CD4-positive, alpha-beta T cell treated with Interferon alpha-2 for 1 hour (primary cell): ENCODE measurements at places on chromosomes 5 and 9.

GRCh38 chr9:92439921-92440750, 15.9 kb upstream of the OMD start:
- DNase-seq = no peak

DNA sequence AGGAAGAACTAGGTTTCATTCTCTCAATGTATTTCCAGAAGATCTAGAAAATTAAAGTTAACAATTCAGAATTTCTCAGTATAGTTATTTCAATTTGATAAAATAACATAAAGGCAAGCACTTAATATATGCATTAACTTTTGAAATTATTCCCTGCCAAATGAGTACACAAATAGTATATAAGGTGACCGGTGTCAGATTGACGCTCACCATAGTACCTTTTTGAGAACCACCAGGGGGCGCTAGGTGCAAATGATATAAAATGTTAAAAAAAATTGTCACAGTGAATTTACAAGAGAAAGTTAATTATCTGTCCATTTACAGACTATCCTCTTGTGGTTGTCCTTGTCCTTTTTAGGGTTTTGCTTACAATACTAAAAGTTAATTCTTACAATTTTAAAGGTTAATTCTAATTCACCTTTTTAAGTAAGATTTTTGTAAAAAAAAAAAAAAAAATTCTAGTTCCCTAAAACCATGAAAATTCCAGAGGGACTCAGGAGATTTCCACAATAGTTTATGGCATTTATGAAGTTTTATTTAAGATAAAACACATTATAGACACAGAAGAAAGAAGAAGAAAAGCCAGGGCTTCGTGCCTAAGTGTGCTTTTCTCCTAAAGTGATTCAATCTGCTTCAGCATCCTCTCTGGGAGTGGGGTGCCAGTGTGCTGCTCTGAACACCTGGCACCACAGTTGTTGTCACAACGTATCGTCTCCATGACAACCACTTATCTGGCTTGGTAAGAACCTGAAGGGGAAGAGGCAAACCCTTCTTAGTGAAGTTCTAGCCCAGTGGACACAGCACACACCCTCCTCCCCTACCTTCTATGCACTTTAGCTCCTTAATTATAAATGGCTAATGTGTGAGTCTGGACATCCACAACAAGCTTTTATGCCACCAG, 1.7 kb downstream of the ADAMTS16 start:
- DNase-seq = peak; percentile 14

DNA sequence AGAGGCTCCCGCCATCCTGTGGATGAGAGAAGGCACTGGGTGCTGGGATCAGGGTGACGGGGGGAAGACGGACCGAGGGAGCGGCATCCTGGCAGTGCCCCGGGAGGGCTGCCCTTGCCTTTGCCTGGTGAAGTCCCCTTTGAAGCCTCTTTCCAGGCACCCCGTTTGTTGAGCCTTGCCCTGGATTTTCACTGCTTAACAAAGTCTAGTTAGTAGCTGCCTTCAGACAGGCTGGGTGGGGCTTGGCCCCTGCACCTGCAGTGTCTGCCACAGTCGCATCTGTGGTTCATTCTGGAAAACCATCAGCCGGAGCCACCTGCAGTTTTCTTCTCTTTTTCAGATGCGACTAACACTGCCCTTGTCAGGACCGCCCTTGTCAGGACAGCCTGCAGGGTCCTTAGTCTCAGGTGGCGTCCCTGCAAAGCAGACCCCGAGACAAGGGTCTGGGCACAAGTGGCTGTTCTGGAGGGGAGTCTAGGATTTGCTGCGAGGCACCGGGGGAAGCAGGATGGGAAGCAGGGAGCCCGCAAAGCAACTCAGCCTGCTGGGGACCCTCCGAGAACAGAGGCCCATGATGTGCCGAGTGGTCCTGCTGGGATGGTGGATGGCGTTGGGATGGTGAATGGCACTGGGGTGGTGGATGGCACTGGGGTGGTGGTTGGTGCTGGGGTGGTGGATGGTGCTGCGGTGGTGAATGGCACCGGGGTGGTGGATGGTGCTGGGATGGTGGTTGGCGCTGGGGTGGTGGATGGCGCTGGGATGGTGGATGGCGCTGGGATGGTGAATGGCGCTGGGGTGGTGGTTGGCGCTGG, 147.9 kb upstream of the COL5A1 start:
- no peak for DNase-seq

DNA sequence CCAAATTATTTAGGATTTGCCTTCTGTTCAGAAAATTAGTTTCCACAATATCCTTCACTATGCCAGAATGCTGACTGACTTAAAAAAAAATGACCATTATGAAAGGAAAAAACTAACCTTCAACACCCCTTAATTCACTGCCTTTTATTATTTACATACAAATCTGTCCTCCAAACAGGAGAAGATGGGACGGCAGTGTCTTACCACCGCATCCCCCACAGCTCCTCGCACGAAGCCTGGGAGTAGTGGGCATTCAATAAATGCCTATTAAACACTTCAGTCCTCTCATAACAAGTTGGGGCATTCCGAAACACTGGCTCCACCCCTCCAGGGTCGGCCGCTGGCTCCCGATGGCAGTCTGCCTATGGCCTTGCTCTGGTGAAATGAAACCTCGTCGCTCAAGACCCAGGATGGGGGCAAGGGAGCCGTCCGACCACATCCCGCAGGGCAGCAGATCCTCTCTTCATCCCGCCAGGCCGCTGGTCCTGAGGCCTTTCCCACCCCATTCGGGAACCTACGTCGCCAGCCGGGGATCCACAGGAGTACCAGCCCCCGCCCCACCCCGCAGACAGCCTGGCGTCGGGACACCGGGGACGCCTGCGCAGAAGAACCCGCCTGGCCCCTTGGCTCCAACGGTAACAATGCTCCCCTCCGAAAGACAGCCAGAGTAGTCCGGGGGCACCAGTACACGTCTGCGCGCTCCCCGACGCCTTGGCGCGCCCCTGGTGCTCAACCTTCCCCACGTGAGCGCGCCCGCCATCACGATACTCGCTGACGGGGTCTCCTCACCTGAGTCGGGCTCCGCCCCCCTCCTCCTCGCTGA, 613 bp downstream of the ZBTB5 start:
- peak; percentile 78 for DNase-seq

DNA sequence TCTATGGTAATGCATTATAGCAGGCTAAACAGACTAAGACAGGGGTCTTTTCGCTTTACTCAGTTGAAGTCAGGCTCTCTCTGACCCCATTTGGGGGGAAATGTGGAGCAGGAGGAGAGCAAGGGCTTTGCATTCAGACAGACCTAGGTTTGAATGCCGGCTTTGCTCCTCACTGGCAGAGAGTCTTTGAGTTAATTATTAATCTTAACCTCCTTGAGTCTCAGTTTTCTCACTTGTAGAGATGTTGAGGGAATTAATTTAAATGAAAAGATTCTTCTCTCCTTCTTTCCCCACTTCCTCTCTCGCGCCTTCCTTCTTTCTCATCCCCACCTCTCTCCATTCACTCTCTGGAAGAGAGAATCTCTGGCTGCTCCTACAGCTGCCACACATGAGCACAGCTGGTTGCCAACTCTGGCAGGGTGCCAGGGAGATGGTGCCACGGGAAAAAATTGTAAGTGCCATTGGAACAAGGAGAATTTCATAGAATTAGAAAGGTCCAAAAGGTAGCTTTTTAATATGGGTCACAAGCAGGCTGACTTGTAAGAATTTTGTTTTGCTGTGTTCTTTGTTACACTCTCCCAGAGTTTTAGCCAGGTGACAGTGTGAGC, 25.2 kb upstream of the GLRA1 start:
- no peak for DNase-seq

DNA sequence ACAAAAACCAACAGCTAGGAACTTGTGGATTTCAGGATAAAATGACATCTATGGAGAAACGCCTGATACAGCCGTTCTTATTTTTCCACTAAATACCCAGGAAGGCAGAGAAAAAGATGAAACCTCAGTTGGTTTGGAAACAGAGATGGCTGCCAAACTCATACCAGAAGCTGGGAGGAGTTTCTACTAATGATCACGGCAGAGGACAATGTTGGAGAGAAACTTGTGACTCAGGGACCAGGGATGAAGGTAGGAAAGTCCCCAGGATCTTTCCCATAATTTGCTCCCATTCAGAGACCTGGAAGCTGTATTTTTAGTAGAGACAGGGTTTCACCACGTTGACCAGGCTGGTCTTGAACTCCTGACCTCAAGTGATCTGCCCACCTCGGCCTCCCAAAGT, 187.1 kb upstream of the IER5L start:
- DNase-seq = no peak

- no peak for DNase-seq
Measured at GRCh38 chr5:112270299-112271293, 148.5 kb downstream of the EPB41L4A start.

DNA sequence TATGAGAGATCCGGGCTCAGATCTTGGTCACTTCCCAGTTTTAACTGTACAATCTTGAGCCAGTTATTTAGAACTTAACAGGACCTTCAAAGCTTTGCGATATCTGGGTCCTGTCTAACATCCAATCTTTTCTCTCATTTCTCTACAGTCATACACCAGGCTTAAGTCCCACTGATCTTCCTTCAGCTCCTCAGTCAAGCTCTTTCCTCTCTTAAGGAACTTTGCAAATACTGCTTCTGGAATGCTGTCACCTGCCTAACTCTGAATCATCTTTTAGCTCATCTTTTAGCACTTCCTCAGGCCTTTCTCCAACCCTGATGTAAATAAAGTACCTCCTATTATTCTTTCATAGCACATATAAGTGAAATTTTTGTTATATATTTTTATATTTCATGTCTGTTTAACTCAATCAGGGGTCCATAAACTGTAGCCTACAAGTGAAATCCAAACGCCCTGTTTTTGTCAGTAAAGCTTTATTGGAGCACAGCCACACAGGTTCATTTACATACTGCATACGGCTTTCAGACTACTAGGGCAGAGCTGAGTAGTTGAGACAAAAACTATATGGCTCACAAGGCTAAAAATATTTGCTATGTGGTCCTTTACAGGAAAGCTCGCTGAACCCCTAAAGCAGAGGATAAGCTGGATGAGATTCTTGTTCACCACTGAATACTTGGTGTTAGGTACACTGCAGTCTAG, 63.5 kb downstream of the MEF2C start:
- no peak for DNase-seq

GRCh38 chr5:81630684-81631083, 120.2 kb downstream of the SSBP2 start:
- DNase-seq = no peak

GRCh38 chr9:19488721-19489120, 79.9 kb downstream of the ACER2 start:
- DNase-seq = no peak

GRCh38 chr9:82332018-82332773, 343.6 kb downstream of the SPATA31D1 start:
- DNase-seq = no peak

- no peak for DNase-seq
Measured at GRCh38 chr5:117999939-118000549, 988.3 kb downstream of the DTWD2 start.

DNA sequence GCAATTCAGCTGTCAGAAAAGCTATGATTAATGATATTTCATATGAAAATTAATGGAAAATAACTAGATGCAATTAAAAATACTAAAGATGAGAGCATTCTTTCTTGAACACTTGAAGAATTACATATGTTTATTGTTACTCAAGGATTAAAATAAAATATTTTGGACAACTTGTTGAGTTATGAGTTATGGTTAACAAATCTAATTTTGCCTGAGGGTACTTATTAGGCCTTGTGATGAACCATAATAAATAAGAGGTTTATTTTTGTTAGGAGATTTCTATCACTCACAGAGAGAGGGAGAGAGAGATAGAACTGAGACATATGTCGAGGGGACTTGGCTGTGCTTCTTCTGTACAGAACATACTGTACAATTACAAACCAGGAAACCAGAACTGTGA, 183.7 kb downstream of the ISL1 start:
- DNase-seq = no peak

GRCh38 chr9:14530366-14530765, 162.9 kb downstream of the ZDHHC21 start:
- no peak for DNase-seq

GRCh38 chr5:75054134-75054930, 2.0 kb upstream of the GCNT4 start:
- no peak for DNase-seq

- DNase-seq = no peak
Measured at GRCh38 chr5:147084702-147085101, 150.1 kb upstream of the STK32A start.

GRCh38 chr5:110377361-110377760, 349.1 kb downstream of the TMEM232 start:
- no peak for DNase-seq

- no peak for DNase-seq
Measured at GRCh38 chr5:2883771-2884170, 132.3 kb upstream of the IRX2 start.

DNA sequence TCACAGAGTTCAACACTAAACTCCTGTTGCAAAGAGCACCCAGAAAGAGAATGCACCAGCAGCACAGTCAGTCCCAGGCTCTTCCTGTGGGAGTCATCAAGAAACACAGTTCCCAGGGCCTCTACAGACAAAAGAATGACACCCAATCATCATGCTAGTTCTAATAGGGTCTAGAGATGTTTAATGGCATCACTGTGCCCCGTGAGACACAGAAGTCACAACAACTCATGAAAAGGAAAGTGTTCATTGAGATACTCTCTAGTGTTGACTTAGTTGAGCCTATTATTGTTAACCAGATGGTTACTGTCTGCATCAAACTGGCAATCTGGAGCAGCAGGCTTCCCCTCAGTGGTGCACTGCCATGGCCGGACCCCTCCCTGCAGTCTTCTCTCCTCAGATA, 1.6 kb downstream of the KLHL3 start:
- DNase-seq = no peak

DNA sequence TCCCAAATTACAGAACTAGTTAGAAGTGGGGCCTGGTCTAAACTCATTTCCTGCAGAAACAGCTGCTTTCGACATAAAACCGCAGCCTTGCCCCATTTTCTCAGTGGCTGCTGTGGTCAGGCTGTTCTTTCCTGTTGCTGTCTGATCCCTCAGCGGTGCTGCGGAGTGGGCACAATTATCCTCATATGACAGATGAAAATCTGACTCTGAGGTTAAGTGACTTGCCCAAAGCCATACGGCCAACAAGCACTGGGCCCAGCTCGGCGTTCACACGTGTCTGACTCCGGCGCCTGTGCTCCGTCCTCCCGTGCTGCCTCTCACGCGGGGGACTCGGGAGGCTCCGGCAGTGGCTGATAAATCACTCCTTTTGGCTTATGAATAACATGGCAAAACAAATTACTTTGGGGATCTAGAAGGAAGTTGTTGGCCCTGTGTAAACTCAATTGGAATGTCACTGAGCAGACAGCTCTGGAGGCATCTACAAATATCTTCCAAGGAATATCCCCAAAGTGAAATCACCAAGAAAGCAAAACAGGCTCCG, 142.6 kb upstream of the LMX1B start:
- DNase-seq = peak; percentile 83

DNA sequence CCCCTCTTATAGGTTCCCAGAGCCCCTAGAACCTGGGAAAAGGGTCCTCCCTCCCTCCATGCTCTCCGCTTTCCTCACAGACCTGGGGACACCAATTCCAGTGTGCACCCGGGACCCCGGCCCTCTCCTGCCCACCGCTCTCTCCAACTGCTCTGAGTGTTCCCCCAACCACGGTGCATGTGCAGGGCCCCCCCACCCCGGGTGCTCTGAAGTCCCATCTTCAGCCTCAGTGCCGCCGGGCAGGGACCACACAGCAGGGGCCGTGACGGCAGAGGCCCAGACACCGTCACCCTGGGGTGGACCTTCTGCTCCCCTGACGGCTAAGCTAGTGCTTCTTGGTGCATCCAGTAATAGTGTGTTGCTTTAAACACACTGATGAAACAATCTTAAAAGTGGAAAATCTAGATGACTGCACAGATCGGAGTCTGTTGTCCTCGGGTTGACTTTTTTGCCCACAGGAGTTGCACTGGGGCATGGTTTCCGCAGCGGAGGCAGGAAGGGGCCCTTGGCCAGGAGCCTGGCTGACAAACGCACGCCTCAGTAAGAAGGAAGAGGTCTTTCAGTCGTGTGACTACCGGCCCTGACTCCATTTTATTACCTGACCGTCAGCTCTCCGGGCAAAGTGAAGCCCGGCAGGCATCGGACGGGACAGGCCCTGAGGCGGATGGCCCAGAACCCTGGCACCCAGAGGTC, 36.2 kb upstream of the SLC6A3 start:
- no peak for DNase-seq
